ENCODE measurements at places on chromosomes 7 and 10.

- DNase-seq = no peak
These were observed at the start of gene NEUROG3 for GRCh38 chr10:69573056-69573806. NEUROG3 (minus strand) TSS chr10:69573422; CDS start chr10:69573043, 379 bp downstream.

DNA sequence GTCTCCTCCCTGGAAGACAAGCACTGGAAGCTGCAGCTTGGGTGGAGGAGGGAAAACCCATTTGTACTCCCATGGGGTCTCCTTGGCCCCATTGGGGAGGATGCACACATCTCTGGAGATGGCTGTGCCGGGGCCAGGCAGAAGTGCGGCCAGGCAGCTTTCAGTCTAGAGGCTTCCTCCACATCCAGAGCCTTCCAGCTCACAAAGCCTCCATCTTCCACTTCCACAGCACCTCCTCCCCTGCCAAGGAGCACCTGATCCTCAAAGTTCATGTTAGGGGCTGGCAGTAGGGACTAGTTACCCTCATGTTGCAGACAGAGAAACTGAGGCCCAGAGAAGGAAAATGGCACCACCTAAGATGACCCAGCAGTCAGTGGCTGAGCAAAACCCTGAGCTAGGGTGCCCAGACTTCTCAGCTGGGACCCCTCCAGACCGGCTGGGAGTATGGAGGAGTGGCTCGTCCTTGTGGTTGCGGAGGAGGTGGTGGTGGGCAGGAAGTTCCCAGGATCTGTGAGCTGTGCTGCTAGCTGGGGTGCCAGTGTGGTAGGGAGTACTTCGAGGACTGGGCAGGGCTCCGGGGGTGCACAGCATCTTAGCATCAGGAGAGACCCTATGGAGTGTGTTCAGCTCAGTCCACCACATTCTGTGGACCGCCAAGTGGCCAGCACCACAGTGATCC is 44.2 kb downstream of the ADCYAP1R1 start:
- DNase-seq = no peak

- DNase-seq = peak; percentile 74
These were observed 860 bp upstream of the WDR86 start for GRCh38 chr7:151410405-151411390.

GRCh38 chr7:129851809-129852208 is 101.0 kb downstream of the UBE2H start:
- no peak for DNase-seq

- DNase-seq = no peak
These were observed 276.3 kb downstream of the GALNT17 start for GRCh38 chr7:71408271-71408670.

All from cardiac muscle cell (in vitro differentiated cells and primary cell).